Right renal pelvis (tissue), 4 donors: ENCODE measurements at places on chromosomes 13 and 19.

DNA sequence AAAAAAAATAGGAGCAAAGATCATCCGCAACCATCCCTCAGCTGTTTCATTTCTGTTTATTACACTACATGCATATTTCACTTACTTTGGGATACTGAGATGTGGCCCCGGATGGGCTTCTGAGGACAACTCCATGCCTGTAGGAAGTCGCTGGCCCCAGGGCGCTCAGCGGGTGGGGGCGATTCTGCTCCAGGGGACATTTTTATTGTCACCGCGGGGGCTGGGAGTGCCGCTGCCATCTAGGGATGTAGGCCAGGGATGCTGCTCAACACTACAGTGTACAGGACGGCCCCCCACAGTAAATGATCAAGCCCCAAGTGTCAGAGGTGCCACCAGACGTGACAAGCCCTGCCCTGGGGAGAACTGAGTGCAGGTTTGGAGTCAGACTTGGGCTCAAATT lies 6.4 kb upstream of the BST2 start:
- no peak for DNase-seq

DNA sequence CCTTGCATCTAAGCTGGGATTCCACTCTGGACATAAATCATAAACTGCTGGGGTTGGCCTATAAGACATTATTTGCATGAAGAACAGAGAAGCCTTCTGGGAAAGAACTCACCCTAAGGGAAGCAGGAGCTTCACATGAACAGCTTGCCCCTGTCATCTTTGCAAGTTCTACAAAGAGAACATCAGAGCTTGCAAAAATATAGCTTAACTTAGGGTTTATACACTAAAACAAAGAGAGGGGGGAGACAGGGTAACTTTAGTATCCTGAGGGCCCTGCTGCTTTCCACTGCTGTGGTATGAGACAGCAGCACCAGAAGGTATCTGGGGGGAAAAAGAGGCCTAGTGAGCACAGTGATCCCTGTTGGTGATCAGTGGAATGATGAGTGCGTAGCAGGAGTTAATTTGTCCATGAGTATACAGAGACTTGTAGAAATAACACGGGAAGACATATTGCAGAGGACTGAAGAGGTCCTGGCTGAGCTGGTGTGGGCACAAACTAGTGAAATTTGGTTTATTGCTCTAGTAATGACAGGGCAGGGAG lies 116.1 kb upstream of the TSC22D1 start:
- no peak for DNase-seq

DNA sequence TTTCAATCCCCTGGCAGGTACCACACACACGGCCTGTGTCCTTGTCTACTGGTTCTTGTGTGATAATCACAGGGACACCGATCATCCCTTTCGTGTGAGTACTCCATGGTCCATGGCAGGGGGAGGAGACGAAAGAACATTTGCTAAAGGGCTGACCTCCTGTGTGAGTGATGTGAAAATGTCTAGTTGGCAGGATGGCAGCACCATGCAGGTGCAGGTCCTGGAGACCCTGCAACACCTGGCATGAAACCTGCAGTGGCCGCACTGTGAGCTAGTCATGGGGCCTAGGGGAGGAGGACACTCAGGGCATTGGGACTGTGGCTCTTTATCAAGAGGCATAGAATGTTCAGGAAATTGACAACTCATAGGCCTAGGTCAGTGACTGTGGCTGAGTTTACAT lies 22.9 kb upstream of the LGALS14 start:
- no peak for DNase-seq

GRCh38 chr19:30674656-30675055 lies 302.5 kb downstream of the ZNF536 start:
- no peak for DNase-seq
